Activated B cell treated with CpG ODN at 0.5 μM for 24 hours (primary cell): ENCODE measurements at places on chromosomes 3 and 15. TPM values are rescaled to one million over a fixed set of nuclear protein-coding genes. Genes with fewer than 3 reads are reported as not detected.

DNA sequence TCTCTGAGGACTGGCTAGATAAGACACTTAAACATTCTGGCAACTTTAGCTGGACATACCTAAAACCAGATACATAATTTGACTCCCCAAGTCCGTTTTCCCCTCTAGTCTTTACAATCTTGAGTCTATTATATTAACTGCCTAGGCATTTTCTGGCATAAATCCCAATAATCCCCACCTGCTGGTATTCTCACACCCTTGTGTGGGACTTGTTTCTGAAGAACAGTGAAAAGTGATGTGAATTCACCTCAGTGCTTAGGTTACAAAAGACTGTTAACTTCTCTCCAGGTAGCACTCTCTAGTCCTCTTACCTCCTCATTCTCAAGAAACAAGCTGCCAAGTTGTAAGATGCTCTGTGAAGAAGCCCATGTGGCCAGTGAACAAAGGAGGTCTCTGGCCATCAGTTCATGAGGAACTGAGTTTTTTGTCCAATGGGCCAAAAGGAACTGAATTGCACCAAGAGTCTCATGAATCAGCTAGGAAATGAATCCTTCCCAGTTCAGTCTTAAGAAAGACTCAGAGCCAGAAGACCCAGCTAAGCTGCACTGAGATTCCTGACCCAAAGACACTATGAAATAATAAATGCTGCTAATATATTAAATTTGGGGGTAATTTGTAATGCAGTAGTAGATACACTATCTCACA, 4.1 kb downstream of the OSBPL11 start:
- peaks cover 22% of the 10 kb centered on the region for H3K36me3 ChIP-seq
- peak overlapping the region; percentile 74 for H3K27ac ChIP-seq
- no peaks in the 10 kb centered on the region for H3K27me3 ChIP-seq
- peaks cover 64% of the 10 kb centered on the region for H3K4me1 ChIP-seq
- no peak for DNase-seq

GRCh38 chr15:67824976-67825880, at the start of gene SKOR1:
Gene SKOR1, plus strand, starts transcription at chr15:67825509. Its CDS starts 94 bp downstream, at chr15:67825603.
- H3K36me3 ChIP-seq = peaks cover 2% of the 10 kb centered on the region
- peak within 1 kb of the TSS; percentile 79 for H3K4me3 ChIP-seq
- peaks cover 52% of the 10 kb centered on the region for H3K27me3 ChIP-seq

P2RY12 gene
- 0.58 and 0.64 TPM in 2 replicates for total RNA-seq

GRCh38 chr15:41577863-41578735, 19.1 kb downstream of the TYRO3 start:
- H3K27ac ChIP-seq = no peak overlapping the region
- H3K36me3 ChIP-seq = no peaks in the 10 kb centered on the region
- peaks cover 12% of the 10 kb centered on the region for H3K27me3 ChIP-seq
- H3K4me1 ChIP-seq = no peaks in the 10 kb centered on the region
- no peak for DNase-seq

DNA sequence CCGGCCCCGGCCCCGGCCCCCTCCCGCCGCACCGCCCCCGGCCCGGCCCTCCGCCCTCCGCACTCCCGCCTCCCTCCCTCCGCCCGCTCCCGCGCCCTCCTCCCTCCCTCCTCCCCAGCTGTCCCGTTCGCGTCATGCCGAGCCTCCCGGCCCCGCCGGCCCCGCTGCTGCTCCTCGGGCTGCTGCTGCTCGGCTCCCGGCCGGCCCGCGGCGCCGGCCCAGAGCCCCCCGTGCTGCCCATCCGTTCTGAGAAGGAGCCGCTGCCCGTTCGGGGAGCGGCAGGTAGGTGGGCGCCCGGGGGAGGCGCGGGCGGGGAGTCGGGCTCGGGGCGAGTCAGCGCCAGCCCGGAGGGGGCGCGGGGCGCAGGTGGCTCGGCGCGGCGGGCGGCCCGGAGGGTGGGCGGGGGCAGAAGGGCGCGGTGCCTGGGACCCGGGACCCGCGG, 352 bp downstream of the CHRD start:
- peak; percentile 25 for DNase-seq
- H3K27ac ChIP-seq = no peak overlapping the region
- H3K27me3 ChIP-seq = peaks cover 65% of the 10 kb centered on the region
- H3K4me1 ChIP-seq = peaks cover 17% of the 10 kb centered on the region

GRCh38 chr15:79090487-79091203, at the start of gene RASGRF1:
Gene RASGRF1, minus strand, starts transcription at chr15:79090780. Its CDS starts 282 bp downstream, at chr15:79090498.
- DNase-seq = no peak
- peak within 1 kb of the TSS; percentile 70 for H3K4me3 ChIP-seq
- peaks cover 56% of the 10 kb centered on the region for H3K27me3 ChIP-seq
- no peak within 1 kb of the TSS for H3K27ac ChIP-seq
- peaks cover 17% of the 10 kb centered on the region for H3K4me1 ChIP-seq

DNA sequence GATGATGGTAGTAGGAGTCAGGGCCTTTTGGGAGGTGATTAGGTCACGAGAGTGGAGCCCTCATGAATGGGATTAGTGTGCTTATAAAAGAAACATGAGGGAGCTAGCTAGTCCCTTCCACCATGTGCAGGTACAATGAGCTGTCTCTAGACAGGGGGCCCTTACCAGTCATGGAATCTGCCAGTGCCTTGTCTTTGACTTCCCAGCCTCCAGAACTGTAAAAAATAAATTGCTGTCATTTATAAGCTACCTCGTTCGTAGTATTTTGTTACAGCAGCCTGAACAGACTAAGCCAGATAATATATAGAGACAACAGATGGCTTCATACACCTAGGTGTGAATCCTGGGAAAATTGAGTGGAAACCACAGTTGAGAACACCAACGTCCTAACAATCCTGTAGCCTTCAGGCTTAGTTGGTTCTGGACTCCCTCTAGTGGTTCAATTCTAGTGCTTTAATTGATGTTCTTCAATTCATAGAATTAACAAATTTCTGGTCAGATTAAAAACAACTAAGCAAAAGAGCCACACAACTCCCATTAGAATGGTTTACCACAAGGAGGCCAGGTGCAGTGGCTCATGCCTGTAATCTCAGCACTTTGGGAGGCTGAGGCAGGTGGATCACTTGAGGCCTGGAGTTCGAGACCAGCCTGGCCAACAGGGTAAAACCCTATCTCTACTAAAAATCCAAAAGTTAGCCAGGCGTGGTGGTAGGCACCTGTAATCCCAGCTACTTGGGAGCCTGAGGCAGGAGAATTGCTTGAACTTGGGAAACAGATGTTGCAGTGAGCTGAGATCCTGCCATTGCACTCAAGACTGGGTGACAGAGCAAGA, 21.3 kb upstream of the GATM start:
- no peak overlapping the region for H3K4me3 ChIP-seq
- no peak for DNase-seq
- peaks cover 20% of the 10 kb centered on the region for H3K4me1 ChIP-seq
- peaks cover 4% of the 10 kb centered on the region for H3K36me3 ChIP-seq

DNA sequence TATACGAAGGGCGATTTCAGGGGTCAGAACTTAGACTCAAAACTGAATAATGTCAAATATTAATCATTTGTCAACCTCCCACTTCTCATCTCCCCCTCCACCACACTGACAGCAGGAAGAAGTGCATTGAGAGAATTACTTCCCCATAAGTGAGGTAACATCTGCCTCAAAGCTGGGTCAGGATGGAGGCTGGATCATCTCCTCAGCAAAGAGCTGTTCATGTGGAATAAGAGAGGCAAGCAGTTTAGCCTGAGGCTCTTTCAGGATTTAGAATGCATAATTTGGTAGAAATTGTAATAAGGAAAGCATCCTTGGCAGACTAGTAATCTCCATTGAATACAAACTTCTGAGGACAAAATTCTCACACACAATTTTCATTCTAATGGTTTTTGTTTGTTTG, 512.1 kb downstream of the ROBO1 start:
- no peaks in the 10 kb centered on the region for H3K36me3 ChIP-seq
- H3K27me3 ChIP-seq = no peaks in the 10 kb centered on the region
- no peaks in the 10 kb centered on the region for H3K4me1 ChIP-seq
- H3K4me3 ChIP-seq = no peak overlapping the region
- H3K27ac ChIP-seq = no peak overlapping the region

NIPA2 gene
- 93.7 and 98.8 TPM in 2 replicates for total RNA-seq

DNA sequence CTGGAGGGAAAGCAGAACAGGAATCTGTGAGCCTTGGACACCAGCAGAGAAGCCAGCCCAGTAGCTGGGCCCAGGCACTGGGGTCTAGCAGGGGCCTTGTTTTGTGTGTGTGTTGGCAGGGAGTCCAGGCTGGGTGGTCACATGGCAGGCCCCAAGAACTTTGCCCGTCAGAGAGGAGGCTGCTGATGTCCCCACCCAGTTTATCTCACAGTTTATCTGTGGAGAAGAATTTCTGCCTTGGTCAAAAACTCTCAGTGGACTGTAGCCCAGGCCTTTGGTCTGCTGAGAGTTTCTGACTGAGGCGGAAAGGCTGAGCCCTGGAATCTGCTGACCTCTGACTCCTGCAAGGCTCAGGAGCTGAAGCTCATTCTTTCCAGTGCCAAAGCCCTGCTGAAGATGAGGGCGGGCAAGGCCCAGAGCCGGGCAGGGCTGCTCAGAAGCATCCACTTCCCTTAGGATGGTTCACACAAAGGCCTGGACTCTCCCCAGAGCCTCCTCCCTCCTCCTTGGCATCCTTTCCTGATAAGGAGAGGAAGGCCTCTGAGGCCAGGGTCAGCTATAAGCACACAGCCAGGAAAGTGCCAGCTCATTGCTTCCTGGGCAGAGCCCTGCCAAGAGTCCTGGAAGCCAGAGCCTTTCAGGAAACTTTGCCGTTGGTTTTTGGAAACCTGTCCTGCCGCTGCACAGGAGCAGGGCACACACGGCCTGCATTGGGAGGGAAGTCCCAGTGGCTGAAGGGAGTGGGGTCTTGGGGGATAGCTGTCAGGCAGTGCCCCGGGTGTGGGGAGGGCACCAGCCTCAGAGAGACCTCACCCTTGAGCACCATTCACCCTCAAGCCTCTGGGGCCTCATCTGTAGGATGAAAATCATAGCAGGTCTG, 37.2 kb upstream of the SLCO2A1 start:
- no peaks in the 10 kb centered on the region for H3K27me3 ChIP-seq
- H3K4me3 ChIP-seq = no peak overlapping the region
- no peak overlapping the region for H3K27ac ChIP-seq

- no peak for DNase-seq
- peaks cover 6% of the 10 kb centered on the region for H3K36me3 ChIP-seq
- H3K27me3 ChIP-seq = no peaks in the 10 kb centered on the region
- no peak overlapping the region for H3K4me3 ChIP-seq
- H3K4me1 ChIP-seq = peaks cover 38% of the 10 kb centered on the region
Observed at GRCh38 chr3:23304424-23304823, 101.3 kb downstream of the UBE2E2 start.

ZNF620 gene
- 3.6 and 4.0 TPM in 2 replicates for total RNA-seq

AHSG gene
- total RNA-seq = not detected in 2 replicates

GRCh38 chr3:58485801-58486435, 6.0 kb upstream of the KCTD6 start:
- H3K27me3 ChIP-seq = peaks cover 5% of the 10 kb centered on the region
- no peaks in the 10 kb centered on the region for H3K36me3 ChIP-seq
- H3K4me3 ChIP-seq = no peak overlapping the region
- DNase-seq = no peak

RBPMS2 gene
- 0.91 and 0.93 TPM in 2 replicates for total RNA-seq

GRCh38 chr15:90619468-90619867, 89.7 kb downstream of the CRTC3 start:
- no peaks in the 10 kb centered on the region for H3K27me3 ChIP-seq
- peak overlapping the region; percentile 88 for H3K27ac ChIP-seq
- H3K36me3 ChIP-seq = peaks cover 36% of the 10 kb centered on the region
- H3K4me3 ChIP-seq = no peak overlapping the region
- DNase-seq = no peak

PIAS1 gene
- 47.0 and 56.3 TPM in 2 replicates for total RNA-seq

DNA sequence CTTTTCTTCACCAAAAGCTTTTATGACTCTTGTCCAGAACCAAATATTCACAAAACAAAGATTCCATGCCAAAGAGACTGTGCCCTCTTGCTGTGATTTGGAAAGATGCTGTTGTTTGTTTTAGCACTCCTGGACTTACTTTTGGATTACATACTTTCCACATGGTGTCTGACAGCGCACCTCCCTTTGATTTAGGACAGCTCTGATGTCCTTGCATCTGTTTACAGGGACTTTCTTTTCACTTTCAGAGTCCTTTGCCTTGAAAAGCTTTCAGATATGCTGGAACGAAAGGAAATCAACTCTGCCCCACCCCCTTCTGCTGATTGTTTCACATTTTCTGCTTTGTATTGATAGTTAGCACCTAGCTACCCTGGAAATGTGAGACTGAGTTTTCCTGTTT, 133.0 kb upstream of the NR2E3 start:
- no peak overlapping the region for H3K4me3 ChIP-seq
- H3K27me3 ChIP-seq = peaks cover 10% of the 10 kb centered on the region
- no peaks in the 10 kb centered on the region for H3K4me1 ChIP-seq
- H3K27ac ChIP-seq = no peak overlapping the region
- no peaks in the 10 kb centered on the region for H3K36me3 ChIP-seq

GRCh38 chr3:38088126-38089078, 48.5 kb downstream of the ACAA1 start:
- no peak overlapping the region for H3K27ac ChIP-seq
- no peaks in the 10 kb centered on the region for H3K27me3 ChIP-seq
- no peak for DNase-seq
- H3K4me3 ChIP-seq = no peak overlapping the region
- H3K36me3 ChIP-seq = no peaks in the 10 kb centered on the region
- H3K4me1 ChIP-seq = no peaks in the 10 kb centered on the region

CAMK2N2 gene
- not detected in 2 replicates for total RNA-seq

GRCh38 chr3:133531981-133532380, 41.5 kb upstream of the CDV3 start:
- no peak for DNase-seq
- H3K27me3 ChIP-seq = no peaks in the 10 kb centered on the region
- H3K4me3 ChIP-seq = no peak overlapping the region
- no peak overlapping the region for H3K27ac ChIP-seq

- H3K27me3 ChIP-seq = peaks cover 16% of the 10 kb centered on the region
- H3K4me1 ChIP-seq = peaks cover 6% of the 10 kb centered on the region
- no peak overlapping the region for H3K27ac ChIP-seq
- DNase-seq = no peak
- H3K4me3 ChIP-seq = no peak overlapping the region
- no peaks in the 10 kb centered on the region for H3K36me3 ChIP-seq
Observed at GRCh38 chr3:10547841-10548783, 42.7 kb upstream of the ATP2B2 start.

GNAT1 gene
- not detected in 2 replicates for total RNA-seq

DNA sequence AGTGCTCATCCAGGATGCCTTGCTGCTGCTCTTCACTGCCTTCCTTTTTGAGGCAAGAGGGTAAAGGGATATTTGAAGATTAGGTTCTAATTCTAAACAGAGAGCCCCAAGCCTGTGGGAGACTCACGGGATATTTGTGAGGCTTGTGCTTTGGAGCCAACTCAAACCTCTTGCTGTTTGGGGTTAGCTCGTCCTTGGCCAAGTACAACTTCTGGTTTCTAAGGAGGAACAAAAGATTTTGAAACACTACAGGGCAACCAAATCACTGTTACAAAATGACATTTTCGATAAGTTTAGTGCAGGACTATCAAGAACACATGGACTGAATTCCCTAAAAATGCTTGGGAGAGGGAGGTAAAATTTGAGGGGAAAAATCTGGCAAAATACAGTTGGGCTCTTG, 190.2 kb downstream of the RORA start:
- H3K27me3 ChIP-seq = peaks cover 9% of the 10 kb centered on the region
- H3K27ac ChIP-seq = no peak overlapping the region

PRTG gene
- not detected in 2 replicates for total RNA-seq

CFAP100 gene
- not detected in 2 replicates for total RNA-seq

- no peak overlapping the region for H3K4me3 ChIP-seq
- H3K27me3 ChIP-seq = no peaks in the 10 kb centered on the region
- no peak overlapping the region for H3K27ac ChIP-seq
- H3K36me3 ChIP-seq = no peaks in the 10 kb centered on the region
- no peak for DNase-seq
- peaks cover 20% of the 10 kb centered on the region for H3K4me1 ChIP-seq
Observed at GRCh38 chr15:99167640-99168039, 62.8 kb downstream of the SYNM start.
